ENCODE measurements at places on chromosomes 13 and 19.

DNA sequence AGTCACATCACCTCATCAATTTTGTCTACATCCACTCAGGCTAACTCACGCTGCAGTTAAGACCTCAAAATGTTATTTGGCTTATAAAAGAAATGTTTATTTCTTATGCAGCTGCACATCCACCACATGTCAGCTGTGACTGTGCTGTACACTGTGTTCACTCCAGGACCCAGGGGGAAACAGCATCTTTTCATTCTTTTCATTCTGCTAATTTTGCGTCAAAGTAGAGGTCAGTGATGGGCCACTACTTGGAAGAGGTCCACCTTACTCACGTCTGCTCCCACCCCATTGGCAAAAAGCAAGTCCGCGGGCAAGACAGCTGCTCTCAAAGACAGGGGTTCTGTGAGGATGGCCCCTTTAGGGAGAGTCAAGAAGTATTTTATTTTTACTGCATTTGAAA is 4.5 kb upstream of the DCT start:
- no peak for DNase-seq

DNA sequence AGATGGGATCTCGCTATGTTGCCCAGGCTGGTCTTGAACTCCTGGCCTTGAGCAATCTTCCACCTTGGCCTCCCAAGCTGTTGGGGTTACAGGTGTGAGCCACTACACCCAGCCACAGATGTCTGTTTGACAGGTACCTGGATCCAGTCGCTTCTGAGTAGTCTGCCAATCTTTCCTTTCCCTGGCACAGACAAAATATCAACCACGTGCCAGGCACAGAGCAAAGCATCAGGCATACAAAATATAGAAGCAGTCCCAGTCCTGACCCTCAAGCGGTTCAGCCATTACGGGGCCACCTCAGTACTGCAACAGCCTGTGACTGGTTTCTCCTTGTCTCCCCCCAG is 3.8 kb downstream of the ELAVL1 start:
- DNase-seq, result no peak

DNA sequence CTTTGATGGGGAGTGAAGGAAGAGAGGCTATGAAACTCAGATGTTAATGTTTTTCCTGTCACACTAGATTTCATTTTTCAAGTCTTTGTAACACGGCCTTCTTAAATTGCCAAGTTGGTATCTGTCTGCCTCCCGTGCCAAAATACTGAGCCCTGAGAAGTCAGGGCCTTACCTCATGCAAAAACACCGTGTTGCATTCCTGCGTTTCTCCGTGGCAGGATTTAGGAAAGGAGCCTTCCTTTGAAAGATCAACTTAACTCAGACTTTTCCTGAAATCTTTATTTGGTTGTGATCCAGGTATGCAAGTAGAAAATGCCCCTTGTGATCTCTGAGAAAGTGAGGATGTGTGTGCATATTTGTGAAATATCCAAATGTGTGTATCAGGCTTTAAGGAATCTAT is 1291.0 kb upstream of the SLC10A2 start:
- peak; percentile 2 for DNase-seq

- DNase-seq, result peak; percentile 89
Measured at GRCh38 chr19:10936661-10937084, 8.1 kb downstream of the TIMM29 start.

DNA sequence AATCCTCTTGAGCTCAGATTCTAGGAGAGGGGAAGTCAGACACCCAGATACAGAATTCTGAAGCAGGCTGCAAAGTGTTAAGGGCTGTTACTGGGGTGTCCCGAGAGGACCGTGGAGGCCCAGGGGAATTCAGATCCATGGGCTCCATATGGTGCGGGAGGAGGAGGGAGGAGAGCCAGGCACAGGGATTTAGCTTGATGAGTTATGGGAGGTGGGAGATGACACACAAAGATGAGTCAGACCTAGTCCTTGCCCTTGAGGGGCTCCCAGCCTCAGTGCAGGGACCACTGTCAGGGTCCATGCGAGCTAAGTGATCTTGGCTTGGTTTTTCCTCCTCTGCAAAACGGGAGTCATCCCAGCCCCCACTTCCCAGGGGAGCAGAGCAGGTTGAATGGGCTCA is 14.4 kb upstream of the GIPR start:
- no peak for DNase-seq

DNA sequence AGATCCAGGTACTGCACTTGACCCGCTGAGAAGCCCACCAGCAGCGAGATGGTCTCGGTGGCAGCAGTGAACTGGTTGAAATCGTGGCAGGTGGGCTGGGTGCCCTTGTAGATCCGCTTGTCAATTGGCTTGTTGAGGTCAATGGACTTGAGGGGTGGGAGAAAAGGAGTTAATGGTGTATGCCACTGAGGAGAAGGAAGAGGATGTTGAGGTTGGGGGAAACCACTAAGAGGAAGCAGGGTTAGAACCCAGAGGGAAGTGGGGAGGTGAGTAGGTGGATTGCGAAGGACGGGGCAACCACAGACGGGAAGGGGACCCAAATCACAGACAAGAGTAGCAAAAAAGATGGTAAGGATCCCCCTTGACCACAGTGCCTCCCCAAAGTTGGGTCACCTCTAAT is 1.7 kb downstream of the DMWD start:
- no peak for DNase-seq

GRCh38 chr19:18710996-18711751 is 27.7 kb downstream of the CRTC1 start:
- DNase-seq, result no peak

DNA sequence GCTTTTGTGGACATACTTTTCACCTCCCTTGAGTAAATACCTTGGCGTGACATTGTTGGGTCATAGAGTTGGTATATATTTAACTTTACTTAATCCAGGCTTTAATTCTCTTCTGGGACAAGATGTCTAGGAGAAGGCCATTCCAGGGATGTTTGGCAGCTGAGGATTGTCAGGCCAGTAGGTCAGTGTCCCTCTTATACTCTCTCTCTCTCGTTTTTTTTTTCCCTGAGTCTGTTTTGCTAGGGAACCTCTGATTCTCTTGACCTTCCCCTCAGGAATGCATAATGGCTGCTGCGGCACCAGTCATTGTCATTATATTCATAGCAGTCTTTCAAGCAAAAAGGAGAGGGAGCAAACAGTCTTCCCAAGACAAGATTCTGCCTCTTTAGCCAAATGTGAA is 48.8 kb downstream of the BICRA start:
- DNase-seq, result no peak

DNA sequence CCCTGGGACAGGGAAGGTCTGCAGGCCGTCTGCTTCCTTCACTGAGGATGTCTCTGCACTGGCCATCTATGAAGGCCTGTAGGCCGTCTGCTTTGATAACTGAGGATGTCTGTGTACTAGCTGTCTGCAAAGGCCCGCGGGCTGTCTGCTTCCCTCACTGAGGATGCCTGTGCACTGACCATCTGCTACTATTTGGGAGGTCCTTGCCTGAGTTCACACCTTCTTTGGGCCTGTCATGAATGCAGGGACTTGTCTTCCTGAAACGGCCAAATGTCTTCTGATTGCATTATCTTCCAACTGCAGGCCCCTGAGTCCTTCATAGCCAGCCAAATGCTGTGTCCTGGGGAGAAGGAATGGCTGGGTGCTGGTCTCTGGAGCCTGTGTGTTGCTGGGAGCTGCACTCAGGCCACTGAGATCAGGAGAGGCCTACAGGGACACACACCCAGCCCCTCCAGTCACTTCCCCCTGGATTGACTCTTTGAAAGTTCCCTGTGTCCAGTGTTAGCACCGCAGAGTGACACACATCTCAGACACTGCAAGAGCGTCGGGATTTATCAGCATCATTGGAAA is 72.9 kb downstream of the TEX29 start:
- no peak for DNase-seq

DNA sequence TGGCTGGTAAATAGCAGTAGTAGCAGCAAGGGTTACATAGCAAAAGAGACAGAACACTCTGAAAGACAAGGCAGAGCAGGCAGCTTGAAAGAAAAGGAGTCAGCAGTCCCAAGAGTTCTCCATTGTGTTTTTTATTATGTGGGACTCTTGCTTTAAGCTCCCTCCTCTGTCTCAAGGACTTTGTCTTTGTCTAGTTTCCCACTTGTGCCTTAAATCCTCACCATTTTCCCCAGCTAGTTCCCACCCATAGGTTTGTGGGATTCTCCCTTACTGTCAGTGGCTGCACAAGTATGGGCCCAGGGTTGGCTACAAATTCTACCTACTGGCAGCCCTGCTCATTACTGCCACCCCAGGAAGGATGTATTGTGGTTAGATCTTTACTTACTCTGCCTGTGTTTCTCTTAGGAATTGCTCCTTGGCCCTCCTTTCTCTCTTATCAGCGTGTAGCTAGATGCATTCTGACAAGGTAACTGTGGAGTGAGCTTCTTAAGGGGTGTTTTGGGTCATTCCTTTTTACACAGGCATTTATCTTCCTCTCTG is 413.4 kb upstream of the PCDH9 start:
- DNase-seq, result peak; percentile 2

GRCh38 chr13:20547479-20547908 is 19.5 kb upstream of the IFT88 start:
- no peak for DNase-seq

- DNase-seq, result no peak
Measured at GRCh38 chr13:47332149-47332548, 435.3 kb upstream of the HTR2A start.

GRCh38 chr19:49692147-49692506 is 1.2 kb downstream of the CPT1C start:
- DNase-seq, result no peak

DNA sequence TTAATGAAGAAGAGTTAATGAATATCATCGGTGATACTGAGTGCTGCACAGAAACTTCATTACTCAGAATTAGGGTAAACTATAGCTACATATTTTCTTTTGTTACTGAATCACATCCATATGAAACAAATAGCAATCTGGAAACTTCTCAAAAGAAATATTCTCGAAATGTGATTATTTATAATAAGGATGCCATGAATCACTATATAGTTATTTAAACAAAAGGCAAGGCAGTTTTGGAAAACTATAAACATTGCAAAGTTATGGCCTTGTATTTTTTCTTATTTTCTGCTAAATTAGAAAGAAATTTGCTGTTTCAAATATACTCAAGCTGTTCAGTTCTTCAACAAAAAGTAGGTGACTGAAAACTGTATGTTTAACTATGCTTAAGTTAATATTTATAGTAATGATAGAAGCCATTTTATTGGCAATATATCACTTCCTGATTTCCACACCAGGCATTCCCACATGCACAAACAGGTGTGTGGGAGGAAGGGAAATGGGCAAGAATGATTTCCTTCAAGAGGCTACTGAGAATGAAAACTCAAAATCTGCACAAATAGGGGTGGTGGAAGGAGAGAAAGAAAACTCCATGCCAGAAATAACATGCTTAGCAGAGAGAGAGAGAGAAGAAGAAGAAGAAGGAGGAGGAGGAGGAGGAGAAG is 74.5 kb upstream of the FRY start:
- DNase-seq, result no peak

- no peak for DNase-seq
Measured at GRCh38 chr19:13985771-13986347, 20.3 kb downstream of the RFX1 start.

GRCh38 chr13:95480791-95481780 is 71.4 kb upstream of the CLDN10 start:
- DNase-seq, result no peak

- no peak for DNase-seq
Measured at GRCh38 chr13:100040196-100040595, 48.7 kb upstream of the PCCA start.

GRCh38 chr13:58190577-58190976 is 559.0 kb downstream of the PCDH17 start:
- no peak for DNase-seq

- no peak for DNase-seq
Measured at GRCh38 chr13:75938811-75939560, 302.9 kb downstream of the LMO7 start.

DNA sequence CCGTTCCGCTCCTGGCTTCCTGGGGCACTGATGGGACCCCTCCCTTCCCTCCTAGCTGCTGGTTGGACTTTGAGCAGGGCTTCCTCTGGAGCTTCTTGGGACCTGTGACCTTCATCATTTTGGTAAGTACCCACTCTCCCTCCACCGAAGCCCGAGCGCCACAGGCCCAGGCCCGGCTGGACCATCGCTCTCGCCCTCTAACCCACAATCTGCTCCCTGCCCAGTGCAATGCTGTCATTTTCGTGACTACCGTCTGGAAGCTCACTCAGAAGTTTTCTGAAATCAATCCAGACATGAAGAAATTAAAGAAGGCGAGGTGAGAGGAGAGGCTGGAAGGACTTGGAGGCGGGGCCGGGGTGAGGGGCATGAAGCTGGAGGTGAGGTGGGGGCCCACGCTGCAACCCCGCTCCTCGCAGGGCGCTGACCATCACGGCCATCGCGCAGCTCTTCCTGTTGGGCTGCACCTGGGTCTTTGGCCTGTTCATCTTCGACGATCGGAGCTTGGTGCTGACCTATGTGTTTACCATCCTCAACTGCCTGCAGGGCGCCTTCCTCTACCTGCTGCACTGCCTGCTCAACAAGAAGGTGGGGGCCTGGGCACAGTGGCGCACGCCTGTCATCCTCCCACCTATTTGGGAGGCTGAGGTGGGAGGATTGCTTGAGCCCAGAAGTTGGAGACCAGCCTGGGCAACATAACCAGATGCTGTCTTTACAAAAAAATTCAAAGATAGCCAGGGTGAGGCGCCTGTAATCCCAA is 12.3 kb downstream of the DDX39A start:
- no peak for DNase-seq

DNA sequence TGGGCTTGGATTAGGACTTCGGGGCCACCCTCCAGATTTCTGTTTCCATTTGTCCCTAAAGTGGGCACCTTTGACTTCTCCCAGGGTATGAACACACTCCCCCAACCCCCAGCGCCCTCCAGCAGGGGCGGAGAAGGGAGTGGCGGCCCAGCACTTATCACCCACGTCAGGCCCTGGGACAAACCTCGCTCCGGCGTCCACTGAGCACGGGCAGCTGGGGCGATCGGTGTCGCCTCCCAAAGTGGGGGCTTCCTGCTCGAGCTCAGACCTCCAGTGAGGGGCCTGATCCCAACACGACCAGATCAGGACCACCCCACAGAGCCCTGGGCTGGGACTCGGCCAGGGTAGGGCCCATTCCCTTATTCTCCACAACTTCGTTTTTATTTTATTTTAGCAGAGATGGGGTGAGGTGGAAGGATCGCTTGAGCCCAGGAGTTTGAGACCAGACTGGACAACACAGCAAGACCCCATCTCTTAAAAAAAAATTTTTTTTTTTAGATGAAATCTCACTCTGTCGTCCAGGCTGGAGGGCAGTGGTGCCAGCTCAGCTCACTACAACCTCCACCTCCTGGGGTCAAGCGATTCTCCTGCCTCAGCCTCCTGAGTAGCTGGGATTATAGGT is 3.7 kb upstream of the TCF3 start:
- DNase-seq, result no peak

GRCh38 chr19:17834350-17835181 is 13.2 kb downstream of the JAK3 start:
- no peak for DNase-seq

DNA sequence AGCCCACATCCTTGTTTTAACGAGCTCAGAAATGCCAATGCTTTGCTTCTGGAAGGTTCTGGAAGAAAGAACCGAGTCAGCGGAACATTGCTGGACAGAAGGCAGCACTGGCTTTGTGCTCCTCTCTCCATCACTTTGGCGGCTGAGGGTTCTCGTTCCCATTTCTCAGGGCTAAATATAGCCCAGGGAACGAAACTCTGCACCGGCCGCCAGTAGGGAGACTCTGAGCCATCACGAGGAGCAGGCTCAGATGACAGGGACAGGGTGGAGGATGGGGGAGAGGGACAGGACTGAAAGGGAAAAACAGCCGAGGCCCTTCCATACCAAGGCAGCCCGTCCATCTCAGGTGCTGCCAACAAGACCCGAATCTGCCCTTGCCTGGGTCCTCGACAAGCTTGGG is 166.4 kb downstream of the CACNA1A start:
- DNase-seq, result no peak
